ENCODE measurements at places on chromosomes 6 and 20.

- DNase-seq, result peak; percentile 83
Measured at GRCh38 chr20:47610247-47610944, 108.7 kb downstream of the NCOA3 start.

DNA sequence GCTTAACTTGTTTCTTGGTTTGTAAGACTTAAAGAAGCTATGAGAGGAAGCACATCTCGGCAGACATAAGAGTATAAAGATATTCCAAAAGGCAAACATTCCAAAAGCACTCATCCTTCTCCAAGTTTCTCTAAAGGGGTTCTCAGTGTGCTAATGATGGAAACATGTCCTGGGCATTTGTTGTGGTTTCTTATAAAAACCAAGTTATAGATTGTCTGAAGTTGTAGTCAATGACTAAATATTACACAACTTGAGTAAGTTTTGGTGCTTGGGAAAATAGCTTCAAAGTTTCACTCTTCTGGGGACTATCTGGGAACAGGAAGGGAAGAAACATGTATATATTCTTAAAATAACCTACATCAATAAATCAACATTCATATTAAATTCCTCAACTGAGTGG lies 128.3 kb upstream of the TBX18 start:
- DNase-seq, result no peak

DNA sequence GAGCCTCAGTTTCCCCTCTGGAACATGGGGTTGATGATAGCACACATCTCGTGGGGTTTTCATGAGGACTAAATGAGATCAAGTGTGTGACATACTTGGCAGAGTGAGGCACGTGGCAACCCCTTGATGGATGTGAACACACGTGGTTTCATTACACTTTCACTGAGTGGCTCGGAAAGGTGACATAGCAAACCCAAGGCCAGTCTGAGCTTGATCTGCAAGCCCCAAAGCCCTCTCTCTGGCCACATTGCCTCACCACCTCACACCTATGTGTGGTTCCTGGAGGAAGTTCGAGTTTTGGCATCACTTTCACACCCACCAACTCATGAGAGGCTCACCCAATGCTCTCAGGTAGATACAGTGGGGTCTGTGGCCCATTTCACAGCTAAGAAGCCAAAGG lies 60.0 kb downstream of the CPNE5 start:
- no peak for DNase-seq

- peak; percentile 25 for DNase-seq
Measured at GRCh38 chr20:34222208-34222607, 19.0 kb upstream of the ASIP start.

DNA sequence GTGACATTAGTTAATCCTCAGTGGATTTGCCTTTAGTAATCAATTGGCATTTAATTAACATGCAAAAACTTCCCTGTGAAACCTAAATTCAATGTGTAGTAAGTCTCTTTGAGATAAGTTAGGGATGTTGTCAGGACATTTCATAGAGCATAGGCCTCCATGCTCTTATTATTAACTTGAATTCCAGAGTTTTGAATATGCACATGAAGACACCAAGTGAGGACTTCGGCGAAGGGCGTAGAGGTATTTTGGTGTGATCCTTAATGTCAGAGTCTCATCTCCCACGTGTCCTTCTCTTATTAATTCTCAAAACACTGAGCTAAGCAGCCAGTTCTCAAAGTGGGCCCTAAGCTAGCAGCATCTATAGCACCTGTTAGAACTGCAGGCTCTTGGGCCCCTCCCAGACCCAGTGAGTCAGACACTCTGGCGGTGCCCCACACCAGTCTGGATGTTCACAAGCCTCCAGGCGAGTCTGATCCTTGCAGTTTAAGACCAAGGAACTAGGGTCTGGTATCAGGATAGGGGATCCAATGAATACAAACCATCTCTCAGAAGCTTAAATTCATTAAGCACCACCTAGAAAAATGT lies 292.1 kb downstream of the QKI start:
- no peak for DNase-seq

DNA sequence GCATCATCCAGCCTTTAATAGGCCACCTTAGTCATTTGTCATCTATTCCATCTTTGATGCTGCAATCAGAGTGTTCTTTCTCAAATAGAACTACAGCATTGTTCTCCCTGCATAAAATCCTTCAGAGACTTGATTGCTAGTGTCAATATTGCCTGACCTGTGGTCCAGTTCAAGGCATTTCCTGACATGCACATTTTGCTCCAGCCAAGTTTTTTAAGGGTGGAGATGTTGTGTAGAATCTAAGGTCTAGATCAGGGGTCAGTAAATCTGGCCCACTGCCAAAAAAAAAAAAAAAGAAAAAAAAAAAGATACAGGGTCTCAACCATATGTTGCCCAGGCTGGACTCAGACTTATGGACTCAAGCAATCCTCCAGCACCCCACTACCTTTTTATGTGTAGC lies 354.4 kb downstream of the FRK start:
- no peak for DNase-seq

DNA sequence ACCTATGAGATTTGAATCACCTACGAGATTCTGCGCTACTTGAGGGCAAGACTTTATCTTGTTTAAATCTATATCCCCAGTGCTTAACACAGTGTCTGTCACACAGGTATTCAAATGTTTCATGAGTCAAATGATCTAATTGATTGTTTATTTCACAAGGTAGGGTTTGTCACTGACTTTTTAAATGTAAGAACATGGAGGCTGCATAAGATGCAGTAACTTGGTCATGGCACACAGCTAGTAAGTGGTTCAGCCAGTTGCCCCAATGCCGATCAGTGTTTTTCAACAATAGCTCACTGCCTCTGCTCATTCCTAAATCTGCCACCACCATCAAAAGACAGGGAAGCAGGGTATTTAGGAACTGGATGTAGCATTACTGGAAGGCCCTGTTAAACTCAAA lies 42.4 kb upstream of the LRRC1 start:
- DNase-seq, result no peak

DNA sequence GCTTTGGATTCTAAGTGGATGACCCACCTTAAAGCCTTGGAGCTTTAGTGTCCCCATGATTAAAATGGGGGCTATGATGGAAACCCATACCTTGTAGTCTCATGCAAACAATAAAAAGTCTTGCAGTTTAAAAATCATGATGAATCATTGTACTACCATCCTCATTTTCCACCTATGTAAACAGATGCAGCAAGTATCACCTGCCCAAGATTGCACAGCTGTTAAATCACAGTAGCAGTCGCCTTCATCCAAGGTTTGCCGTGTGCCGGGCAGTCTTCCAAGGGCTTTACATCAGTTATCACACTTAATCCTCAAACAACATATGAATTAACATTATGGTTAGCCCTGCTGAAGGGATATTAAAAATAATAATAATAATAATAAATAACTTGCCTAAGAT lies 210.3 kb downstream of the FOXA2 start:
- no peak for DNase-seq

GRCh38 chr6:137497721-137498463 lies 3.7 kb upstream of the OLIG3 start:
- peak; percentile 24 for DNase-seq

- DNase-seq, result no peak
Measured at GRCh38 chr20:52349806-52350205, 158.2 kb upstream of the ZFP64 start.

DNA sequence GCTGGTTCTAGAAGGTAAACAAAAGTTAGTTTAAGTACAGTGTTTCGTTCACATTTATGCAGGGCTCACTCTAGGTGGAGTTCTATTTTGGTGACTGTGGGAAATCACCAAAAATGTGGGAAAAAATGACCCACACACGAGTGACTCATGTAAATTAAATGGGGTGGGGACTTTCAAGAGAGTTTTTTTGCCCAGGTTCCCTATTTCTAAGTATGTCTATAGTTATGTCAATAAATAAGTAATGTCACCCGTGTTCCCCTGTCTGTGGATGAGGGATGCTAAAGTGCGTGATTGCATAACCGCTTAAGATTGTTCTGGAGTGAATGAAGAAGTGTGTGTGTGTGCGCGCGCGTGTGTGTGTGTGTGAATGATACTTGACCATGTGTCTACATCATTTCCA lies 69.1 kb downstream of the MYB start:
- DNase-seq, result no peak

- DNase-seq, result no peak
Measured at GRCh38 chr20:18663932-18664331, 76.1 kb downstream of the DTD1 start.

DNA sequence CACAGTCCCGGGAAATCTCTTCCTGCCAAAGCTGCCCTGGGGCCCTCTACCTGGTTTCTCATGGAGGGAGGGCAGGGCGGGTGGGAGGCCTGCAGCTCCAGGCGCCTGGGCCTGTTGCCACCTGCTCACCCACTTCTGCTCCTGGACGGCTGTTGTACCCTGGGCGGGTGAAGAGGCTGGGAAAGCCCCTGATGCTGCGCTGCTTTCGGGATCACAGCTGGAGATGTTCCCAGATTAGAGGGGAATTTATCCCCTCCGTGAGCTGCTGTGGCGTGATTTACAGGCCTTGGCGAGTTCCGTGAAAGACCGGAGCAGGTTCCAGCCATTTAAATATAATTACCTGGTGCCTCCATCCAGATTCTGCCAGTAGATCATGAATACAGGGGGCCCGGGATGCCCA lies 12.3 kb upstream of the VSTM2L start:
- no peak for DNase-seq

DNA sequence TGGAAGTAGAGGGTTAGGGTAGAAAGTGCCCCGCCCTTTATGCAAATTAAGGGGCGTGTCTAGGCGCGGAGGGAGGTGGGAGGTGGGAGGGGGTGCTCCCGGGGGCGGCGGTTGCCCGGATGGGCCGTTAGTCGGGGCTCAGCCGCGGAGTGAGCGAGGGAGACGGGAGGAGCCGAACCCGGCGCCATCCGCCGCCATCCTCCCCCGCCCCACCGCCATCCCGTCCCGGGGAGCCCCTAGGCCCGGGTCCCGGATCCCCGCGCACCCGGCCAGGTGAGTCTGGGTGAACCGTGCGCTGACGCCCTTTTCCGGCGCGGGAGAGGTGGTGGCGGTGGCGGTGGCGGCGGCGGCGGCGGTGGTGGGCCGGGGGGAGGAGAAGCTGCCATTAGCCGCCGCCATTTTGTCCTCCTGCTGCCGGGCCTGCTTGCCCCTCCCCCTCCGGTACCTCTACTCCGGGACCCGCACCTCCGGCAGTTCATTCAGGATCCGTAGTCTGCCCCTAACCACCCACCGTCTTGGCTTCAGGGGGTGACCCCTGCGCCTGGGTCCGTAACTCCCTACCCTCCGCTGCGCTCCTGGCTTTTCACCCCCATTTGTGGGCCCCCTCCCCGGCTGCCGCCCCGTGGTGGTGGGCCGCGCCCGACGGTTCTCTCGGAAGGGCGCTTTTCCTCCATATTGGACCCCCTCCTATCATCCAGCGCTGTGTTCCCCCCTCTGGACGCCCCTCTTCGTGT lies at the start of gene PRRC2A:
Gene PRRC2A (plus strand): TSS at position 130 of the 734 bp plus-strand sequence. CDS start 2,075 bp downstream, outside the sequence.
- DNase-seq, result peak; percentile 98

GRCh38 chr6:79267128-79267527 lies 32.6 kb upstream of the HMGN3 start:
- DNase-seq, result no peak

DNA sequence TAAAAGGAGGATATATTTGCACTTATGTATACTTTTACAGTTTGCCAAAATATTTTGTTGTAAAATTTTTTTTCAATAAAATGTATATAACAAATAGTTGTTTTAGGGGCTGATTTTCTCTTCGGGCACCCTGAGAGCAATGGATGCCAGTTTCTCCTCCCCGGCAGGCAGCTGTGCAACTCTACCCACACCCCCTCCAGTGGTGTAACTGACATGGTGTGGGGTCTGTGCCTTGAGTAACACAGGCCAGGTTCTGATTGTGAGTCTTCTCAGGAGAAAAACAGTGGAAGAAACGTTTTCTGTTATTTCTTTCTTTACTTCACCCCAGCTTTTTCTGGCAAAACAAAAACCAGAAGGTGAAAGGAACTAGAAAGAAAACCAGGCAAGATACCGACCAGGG lies 6.1 kb downstream of the FOXF2 start:
- no peak for DNase-seq

GRCh38 chr6:6604566-6604965 lies 16.0 kb downstream of the LY86 start:
- DNase-seq, result no peak

DNA sequence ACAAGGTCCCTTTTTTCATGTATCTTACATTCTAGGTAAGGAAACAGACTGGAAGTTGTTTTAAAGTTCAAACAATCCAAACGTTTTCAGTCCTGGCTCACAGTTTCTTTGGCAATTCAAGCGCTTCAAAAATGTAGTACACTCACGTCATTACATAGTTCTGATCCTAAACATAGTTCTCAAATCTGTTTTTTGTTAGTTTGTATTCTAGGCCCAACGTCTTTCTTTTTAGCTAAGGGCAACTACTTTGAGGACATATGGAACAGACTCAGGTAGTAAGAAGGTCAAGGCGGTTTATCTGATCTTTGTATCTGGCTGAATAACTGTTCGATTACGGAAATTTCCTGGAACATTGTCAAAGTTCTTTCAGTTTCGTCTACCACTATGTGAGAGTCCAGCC lies 36.9 kb upstream of the PLCB4 start:
- no peak for DNase-seq
